ENCODE measurements at places on chromosomes 1 and 21. TPM values are rescaled to one million over a fixed set of nuclear protein-coding genes. Genes with fewer than 3 reads are reported as not detected.

The TNFSF4 gene
- 2.9 TPM for total RNA-seq

The G0S2 gene
- not detected for total RNA-seq

The ANGPTL1 gene
- not detected for total RNA-seq

The ACTL8 gene
- total RNA-seq = not detected

Data from CD4-positive, CD25-positive, alpha-beta regulatory T cell (primary cell).